ENCODE measurements at places on chromosomes 12 and 14. TPM values are rescaled to one million over a fixed set of nuclear protein-coding genes. Genes with fewer than 3 reads are reported as not detected.

BMAL2 gene
- 65.4 TPM for total RNA-seq

PSMC1 gene
- 177 TPM for total RNA-seq

GLIPR1L1 gene
- total RNA-seq = not detected

DNA sequence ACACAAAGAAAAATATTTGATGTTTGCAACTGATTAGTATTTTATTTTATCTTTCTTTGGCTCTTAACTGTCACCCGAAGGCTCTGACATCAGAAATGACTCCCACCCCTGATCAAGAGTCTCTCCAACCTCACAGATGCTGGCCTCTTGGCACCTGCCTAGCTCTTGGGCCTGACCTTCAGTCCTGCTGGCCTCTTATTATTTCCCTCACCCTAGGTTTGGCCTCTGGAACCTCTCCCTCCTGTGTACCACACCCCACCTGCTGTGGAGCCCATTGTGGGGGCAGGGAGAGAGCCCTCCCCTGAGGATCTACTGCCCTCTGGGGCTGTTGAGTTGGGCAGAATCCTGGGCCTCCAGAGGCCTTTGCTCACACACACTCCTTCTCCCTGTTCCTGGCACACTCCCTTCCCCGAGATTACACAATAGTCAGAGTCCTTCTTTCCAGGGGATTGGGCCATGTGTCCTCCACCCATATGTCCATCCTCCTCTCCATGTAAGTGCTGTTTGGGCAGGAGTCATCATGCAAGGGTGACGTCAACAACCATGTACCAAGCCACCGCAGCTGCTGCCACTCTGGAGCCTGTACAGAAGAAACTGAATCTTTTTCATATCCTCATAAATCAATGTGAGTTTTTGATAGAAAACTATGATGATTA, 124.3 kb downstream of the RASSF9 start:
- no peak for DNase-seq

DNA sequence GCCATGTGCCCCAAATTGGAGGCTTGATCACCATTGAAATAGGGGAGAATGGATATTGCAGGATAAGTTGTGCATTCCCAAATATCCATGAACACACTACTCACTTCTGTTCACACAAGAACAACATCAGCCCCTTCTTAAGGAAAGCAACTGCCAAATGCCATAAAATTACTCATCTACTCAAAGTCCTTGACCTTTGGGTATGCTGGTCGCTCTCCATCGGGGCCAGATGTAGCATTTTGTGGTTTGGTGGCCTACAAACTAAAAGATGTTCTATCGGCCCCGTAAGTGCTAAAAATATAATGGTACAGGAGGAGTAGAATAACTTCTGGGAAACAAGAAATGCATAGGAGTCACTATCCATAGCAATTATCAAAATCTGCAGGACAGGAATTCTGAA, 362.6 kb downstream of the AEBP2 start:
- no peak for DNase-seq

- DNase-seq = no peak
These were observed 39.2 kb upstream of the EEA1 start for GRCh38 chr12:92968176-92968813.

DNA sequence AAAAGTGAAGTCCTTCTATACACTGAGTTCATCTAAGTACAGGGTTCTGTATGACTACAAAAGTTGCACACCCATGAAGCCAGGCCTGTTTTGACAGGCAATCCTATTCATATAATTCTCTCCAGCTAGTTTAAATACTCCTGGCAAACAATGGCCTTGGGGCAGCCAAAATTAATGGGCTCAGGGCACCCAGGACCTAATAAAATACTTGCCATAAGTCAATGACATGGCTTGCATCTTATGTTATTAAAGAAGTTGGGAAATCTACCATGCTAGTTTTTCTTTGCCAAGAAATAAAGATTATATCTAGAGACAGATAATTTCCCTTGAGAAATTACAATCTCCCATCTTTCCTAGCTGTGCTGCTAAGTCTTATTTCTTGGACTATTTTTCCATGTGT, 11.1 kb upstream of the TMTC1 start:
- no peak for DNase-seq

DNA sequence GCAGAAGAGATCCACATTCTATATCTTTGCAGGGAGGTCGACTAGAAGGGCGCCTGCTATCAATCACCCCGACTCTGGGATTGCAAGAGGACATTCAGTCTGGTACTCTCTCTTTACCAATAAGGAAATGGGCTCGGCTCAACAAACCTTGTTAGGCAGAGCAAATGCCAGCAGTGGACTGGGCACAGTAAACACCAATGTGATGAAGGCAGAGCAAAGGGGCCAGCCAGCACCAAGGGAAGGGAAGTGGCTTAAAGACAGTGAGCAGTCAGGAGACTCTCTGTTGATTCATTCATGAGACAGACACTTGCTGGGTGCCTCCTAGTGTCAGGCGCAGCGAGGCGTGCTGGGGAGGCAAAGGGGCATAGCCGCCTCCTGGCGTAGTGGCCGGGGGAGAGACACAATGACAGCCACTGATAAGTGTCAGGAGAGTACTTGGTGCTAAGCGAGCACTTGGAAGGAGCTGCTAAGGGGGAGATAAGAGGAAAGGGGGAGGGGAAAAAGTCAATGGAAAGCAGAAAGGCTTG, 34.1 kb downstream of the TMCC3 start:
- no peak for DNase-seq

DNA sequence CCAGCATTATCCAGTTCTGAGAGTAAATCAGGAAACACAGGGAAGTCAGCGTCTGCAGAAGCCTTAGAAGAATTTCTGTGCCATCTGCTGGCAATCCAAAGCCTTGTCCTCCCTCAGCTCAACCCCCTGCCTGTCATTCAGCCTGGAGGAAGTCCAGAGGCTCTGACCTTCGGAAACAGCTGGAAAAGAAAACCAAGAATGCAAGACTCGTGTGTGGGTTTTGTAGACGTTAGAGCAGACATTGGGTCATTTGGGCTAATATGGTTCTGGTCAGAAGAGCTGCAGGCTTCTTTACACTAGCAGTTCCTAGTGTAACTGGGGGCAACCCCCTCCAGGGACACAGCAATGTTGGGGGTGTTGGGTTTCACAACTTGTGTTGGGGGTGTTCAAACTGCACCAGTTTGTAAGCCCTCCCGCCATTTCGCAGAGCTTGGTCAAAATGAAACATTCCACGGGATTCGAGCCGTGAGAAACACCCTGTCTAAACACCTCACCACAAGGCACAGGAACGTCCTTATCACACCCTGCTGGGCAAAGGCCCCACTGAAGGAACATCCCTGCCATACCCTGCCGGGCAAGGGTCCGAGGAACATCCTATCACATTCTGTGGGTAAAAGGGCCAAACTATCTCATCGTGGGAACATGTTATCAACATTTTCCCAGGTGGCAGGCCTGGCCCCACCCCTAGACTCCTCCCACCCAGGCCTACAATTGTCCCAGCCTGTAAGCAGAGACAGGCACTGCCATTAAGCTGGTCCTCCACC, 21.0 kb upstream of the SERPINA4 start:
- DNase-seq = peak; percentile 50

DNA sequence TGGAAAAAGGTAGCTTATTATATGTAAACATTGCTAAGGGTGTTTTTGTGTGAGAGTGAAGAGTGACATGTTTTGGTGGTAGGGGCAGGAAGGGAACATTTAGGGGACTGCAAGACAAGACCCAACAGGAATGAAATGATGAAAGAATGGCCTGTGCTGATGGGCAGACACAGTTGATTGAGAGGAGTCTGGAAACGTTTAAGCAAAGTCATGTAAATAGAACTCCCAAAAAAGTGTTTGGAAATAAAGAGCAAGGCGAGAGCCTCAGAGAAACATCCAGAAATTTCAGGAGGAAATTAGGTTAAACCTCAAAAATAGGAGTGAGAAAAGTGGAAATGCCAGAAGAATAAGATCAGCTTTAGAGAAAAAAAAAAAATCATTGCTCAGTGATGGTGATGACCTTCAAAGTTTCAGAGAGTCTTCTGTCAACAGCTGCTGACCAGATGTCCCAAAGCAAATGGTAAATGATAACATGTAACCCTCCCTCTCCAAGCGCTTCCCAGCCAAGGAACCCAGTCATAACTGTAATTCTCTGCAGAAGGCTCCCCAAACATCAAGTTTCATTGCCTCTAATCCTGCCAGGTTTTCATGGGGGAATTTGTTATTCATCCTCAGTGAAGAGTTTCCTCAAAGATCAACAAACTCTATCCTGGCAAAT, 223.2 kb upstream of the FAR2 start:
- DNase-seq = no peak
